NCI-H460 (cell line): ENCODE measurements at places on chromosomes 6 and 20.

DNA sequence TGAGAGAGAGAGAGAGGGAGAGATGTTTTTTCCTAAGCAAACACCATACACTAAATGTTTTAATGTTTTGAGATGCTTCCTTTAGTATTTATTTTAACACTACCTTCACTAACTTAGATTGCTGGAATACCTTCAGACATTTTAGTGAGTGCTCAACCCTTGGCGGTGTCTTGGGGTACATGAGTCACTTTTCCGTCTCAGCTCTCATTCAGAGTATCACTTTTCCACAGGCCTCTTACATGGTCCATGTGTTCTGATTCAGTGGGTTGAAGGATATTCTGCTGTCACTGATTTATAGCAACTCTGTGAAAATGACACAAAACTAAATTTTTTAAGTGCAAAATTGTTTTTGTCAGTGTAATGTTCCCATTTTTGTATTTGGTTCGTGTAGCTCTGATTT is 217.9 kb downstream of the CLVS2 start:
- no peak for DNase-seq

DNA sequence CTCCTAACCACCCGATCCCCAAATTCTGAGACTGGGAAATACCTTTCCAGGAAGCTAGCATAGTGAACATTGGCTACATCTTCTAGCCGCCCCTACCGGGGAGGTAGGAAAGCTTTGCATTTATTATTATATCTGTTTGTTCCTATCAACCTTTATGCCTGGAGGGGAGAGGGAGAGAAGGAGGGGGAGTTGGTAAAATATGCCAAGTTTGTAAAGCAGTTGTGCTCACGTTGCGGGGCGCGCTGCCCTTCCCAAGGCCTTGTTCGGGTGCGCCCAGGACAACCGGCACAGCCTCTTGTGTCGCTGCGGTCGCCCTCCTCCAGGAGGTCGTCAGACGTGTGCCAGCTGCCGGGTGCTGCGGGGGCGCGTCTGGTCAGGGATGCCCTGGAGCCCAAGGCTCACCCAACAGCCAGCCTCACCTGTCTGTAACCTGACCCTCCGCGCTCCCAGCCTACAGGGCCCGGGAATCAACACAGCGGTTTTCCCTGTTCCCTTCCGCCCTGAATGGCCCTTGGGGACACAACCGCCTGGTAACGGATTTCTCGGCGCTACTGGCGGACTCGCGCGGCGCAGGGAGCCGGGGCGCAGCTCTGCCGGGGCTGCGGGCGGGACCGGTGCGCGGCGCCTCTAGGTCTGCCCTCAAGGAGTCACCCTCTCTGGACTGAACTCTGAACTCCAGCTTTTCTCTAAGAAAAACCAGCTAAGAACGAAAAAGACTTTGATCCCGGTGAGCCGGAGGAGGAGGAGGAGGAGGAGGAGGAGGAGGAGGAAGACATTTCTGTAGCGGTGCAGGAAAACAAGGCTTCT is 1.1 kb upstream of the OVOL2 start:
- no peak for DNase-seq

DNA sequence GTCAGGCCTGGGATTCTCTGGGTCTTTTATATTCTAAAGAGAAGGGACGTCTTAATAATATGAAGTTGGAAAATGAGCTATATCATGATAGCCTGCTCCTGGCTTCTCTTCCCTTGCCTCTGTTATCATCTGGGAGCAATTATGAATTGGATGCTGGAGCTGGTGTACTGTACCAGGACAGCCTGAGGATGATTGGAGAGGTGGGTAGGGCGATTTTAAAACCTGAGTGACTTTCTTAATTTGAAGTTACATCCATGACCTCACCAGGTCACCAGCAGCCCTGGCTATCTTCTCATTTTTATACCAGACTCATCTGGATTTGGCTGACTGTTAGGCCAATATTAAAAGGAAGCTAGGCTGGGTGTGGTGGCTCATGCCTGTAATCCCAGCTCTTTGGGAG is 317.6 kb downstream of the CLIC5 start:
- DNase-seq = no peak

DNA sequence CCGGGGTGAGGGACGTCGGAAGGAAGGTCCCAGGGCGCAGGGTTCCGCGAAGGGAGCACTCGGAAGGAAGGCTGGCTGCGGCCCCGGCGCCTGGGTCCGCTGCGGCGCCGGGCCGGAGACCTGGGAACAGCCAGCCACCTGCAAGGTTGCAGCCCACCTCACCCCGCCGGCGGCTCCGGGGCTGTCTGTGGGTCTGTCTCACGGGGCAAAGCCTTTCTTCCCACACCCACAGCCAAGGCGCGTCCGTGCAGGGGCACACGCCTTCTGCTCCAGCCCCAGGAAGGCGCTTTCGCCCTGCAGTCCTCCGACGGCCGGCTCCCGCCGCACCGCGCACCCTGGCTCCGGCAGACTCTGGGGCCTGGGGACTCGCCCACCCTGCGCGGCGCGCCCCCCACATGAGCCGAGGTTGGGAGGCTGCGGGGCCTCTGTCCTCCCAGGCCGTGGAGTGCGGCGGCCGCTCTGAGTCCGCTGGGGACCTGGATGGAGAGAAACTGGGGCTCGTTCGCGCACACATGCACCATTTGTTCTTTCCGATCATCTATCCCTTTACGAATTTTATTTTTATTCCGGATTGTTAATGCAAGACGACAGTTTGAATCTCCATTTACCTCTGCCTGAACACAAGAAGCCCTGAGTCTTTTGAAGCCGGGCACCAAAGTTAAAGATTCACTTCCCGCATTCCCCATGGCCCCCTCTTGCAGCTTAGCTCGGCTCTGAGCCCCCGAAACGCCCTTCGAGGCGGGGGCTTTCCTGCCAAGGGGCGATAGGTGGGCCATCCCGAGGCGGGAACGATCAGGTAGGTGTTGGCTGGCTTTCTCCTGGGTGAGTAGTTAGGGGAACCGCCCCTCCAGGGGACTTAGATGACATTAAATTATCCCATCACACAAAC is 4.5 kb upstream of the FOXC1 start:
- no peak for DNase-seq

DNA sequence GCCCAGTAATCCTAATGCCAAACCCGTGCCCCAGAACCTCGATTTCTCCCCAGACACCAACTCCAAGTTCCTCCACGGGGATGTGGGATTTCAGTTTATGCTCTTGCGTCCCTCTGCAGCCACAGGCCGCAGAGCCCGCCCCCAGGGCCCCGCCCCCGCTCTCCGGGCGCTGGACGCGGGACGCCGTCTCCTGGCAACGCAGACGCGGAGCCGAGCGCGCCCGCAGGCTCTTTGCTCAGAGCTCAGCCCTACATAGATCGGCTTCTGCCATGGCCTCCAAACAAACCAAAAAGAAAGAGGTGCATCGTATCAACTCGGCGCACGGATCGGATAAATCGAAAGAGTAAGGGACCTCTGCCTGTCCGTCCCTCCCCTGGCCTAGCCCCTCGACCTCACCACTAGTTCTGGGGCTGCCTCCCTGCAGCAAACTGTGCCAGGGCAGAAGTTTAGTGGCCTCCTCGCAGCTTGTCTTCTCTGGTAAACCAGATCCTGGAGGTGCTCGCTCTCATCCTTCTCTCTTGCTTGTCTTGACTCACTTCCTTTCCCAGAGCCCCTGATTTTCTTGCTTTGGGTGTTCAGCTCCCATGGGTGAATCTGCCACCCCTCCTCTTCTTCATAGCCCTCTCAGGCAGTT is at the start of gene ADGB:
ADGB (plus strand) TSS at position 201 of the 634 bp plus-strand sequence; CDS start at position 270, 69 bp downstream.
- DNase-seq = peak; percentile 19

GRCh38 chr6:16644540-16645250 is 116.6 kb downstream of the ATXN1 start:
- no peak for DNase-seq

DNA sequence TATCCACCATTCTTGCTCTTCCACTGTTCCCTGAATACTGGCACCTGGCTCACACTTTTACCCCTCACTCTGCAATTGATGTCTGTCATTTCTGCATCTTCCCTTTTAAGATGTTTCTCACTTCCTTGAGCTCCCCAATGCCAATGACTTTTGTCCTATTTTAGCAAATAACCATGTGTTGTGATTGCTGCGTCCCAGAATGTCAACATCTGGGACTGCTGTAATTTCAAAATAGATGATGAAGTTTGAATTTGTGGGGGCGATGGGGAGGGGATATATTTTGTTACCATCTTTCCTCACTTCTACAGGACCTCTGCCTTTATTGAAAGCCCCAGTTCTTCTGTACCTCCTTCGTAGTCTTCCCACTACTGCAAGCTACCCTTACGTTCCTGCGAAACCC is 40.0 kb upstream of the ADGRF5 start:
- DNase-seq = no peak

DNA sequence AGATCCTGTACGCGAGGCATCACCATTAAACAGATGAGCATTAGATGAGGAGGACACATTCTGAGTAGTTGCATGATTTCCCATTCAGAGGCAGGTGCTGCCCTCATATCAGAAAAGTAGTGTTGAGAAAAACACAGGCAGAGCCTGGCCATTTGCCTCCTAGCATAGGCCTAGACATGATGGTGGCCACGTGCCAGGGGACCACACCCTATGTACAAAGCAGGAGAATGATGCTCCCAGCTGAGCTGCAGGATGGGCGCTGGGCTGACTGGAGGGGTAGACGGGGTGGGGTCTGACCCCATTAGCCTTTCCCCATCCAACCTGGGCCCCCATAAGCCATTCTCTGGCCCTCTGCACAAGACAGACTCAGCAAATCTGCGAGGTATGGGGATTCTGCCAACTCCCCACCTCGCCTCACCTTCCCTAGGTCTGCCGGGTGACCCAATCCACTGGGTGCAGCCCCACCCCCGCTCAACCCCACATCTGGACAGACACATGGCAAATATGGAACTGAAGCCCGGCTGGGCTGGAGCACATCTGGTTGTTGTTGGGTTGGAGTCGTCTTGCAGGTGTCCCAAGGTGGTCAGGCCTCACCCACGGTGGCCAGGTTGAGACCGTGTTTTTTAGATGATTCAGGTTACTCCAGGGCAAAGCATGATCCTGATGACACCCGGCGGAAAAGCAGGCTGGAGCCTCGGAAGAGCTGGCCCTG is 13.9 kb downstream of the PI16 start:
- no peak for DNase-seq

- no peak for DNase-seq
These were observed 15.6 kb upstream of the PRDM13 start for GRCh38 chr6:99590728-99591672.

- DNase-seq = no peak
These were observed 312.0 kb downstream of the ZFAND3 start for GRCh38 chr6:38131527-38131965.

DNA sequence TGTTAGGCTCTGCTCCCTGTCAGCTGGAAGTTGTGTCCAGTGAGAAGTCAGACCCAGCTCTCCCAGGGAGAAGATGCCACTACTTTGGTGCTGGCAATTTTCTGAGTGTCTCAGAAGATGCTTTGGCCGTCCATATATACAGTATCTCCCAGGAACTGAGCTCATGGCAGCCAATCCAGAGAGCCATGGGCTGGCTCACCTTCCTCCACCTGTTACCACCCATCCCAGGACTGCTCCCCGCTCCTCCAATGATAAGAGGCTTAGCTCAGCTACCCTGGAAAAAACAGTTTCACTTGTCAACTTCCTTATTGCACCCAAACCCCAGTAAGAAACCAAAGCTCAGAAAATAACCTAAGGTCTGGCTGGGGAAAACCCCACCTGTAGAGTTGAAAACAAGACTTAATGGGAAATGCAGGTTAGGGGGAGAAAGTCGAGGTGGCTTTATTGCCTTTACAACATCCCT is at the start of gene BNIP5:
BNIP5 (minus strand) TSS at position 110 of the 463 bp plus-strand sequence. CDS start 6,198 bp downstream, outside the sequence.
- no peak for DNase-seq

- DNase-seq = no peak
These were observed 5.5 kb upstream of the PKIB start for GRCh38 chr6:122604676-122605075.

- no peak for DNase-seq
These were observed 302.3 kb upstream of the CITED2 start for GRCh38 chr6:139676718-139677117.

GRCh38 chr6:47235421-47235820 is 74.3 kb downstream of the TNFRSF21 start:
- DNase-seq = no peak

DNA sequence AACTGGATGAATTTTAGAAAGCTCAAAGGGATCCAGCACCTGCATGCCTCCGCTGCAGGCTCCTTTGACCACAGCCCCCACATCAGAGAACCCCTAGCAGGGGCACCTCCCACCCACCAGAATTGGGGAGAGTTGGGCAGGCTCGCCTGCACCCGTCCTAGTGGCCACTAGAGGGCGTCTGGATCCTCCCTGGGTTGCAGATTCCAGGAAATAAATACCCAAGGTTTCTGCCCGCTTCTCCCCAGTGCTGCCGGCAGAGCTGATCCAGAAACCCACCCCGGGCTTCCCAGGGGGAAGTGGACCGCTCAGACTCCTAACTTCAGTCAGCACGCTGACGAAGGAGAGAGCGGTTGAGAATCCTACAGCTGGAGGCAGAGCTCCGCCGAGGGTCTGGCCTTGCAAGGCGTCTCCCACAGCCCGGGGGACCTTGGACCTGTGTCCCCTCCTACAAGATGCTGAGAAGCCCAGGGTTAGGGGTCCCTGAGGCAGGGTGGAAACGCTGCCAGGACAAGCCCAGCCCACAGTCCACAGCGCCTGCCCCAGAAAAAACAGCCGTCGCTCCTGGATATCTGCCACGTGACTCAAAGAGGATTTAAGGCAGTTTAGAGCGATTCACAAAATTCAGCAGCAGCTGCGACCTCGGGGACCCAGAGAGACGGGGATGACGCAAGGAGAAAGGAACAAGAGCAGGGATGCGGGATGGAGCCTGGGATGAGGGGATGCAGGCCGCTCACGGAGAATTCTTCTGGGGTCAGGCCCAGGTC is 32.6 kb upstream of the PHACTR3 start:
- DNase-seq = peak; percentile 30

DNA sequence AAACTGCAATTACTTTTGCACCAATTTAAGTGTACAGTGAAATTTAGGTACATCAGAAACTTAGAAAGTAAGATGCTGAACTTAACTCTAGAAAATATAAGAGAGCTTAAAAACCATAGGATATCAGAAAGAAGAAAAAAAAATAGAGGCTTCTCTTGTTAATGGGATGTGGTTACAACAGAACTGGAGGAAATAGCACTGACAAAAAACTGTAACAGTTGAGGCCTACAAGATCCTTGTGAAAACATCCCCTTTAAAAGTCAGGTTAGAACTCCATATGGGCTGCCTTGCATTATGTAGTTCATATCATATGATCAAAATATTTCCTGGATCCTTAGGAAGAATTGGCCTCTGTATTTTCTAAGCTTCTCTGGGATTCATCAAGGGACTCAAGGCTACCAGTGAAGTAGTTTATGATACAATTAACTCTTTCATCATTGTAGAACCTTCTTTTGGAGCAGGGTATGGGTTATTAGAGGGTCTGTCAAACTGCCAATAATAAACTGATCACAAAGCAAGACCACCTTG is 24.8 kb downstream of the MTCL3 start:
- DNase-seq = no peak

DNA sequence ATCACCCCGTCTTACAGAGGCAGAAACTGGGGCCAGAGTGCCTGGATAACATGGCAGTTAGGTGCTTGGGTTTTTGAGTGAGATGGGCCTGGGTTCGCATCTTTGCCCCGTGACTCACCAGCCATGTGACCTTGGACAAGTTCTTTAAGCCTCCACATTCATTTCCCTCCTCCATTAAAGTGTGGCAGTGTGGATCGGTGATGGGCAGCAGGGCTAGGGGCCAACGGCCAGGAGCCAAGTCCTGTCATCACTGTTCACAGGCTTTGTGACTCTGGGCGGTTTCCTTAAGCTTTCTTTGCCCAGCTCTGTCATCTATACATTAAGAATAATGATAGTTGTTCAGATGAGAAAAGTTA is 85.5 kb upstream of the PMEPA1 start:
- DNase-seq = no peak
